NCI-H2081 treated with DMSO at 0.1 percent for 48 hours (cell line): ENCODE measurements at places on chromosomes 7 and 10.

GRCh38 chr7:113247198-113247597, 128.8 kb upstream of the SMIM30 start:
- no peak for DNase-seq

- DNase-seq = no peak
These were observed 204.6 kb downstream of the ARHGAP21 start for GRCh38 chr10:24518981-24519597.

- no peak for DNase-seq
These were observed 23.0 kb upstream of the RHEB start for GRCh38 chr7:151542606-151543130.

DNA sequence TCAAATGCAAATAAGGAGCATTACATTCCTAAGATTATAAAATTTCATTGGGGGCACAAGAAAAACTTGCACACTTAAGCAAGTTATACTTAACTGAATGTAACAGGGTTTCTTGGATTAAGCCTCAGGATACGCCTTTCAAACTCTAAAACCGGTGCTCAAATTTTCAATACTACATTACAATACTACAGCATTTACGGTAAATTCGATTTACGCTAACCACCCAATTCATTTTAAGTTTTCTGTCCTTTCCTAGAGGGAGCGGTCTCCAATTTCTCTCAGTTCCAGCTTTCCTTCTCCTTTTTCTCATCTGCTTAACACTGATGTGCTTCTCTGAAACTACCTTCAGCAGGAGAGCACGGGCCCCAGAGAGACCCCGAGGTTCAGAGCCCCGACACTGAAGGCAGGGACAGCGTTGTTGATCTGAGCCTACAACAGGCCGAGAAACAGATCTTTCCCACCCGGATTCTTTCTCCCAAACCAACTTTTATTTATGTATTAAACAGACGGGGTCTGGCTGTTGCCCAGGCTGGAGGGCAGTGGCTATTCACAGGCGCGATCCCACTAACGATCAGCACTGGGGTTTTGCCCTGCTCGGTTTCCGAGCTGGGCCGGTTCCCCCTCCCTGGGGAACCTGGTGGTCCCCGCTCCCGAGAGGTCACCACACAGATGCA, 798 bp downstream of the ZNF425 start:
- DNase-seq = no peak

- no peak for DNase-seq
These were observed 777.2 kb upstream of the C7orf33 start for GRCh38 chr7:147813316-147813715.

DNA sequence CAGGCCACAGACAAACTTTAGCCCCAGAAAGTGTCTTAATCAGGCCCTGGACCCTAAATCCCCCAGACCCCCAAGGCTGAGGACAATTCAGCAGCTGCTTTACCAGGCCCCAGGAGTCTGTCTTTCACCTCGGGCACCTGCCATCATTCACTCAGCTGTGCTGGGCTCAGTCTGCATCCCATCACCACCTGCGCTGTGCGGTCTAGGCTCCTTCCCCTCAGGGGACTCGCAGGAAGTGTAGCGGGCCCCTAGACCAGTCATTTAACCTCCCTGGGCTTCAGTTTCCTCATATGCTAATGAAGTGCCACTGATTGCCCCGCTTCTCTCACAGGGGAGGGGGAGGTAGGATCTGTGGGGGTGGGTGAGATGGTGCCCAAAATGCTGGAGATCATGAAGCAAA, 76.4 kb upstream of the ZMIZ1 start:
- DNase-seq = no peak

- peak; percentile 61 for DNase-seq
These were observed 262.2 kb upstream of the AOAH start for GRCh38 chr7:36986511-36986933.

GRCh38 chr10:359093-359492, 223.8 kb downstream of the ZMYND11 start:
- DNase-seq = no peak

GRCh38 chr7:66016131-66016461, 34.1 kb upstream of the GUSB start:
- DNase-seq = no peak

DNA sequence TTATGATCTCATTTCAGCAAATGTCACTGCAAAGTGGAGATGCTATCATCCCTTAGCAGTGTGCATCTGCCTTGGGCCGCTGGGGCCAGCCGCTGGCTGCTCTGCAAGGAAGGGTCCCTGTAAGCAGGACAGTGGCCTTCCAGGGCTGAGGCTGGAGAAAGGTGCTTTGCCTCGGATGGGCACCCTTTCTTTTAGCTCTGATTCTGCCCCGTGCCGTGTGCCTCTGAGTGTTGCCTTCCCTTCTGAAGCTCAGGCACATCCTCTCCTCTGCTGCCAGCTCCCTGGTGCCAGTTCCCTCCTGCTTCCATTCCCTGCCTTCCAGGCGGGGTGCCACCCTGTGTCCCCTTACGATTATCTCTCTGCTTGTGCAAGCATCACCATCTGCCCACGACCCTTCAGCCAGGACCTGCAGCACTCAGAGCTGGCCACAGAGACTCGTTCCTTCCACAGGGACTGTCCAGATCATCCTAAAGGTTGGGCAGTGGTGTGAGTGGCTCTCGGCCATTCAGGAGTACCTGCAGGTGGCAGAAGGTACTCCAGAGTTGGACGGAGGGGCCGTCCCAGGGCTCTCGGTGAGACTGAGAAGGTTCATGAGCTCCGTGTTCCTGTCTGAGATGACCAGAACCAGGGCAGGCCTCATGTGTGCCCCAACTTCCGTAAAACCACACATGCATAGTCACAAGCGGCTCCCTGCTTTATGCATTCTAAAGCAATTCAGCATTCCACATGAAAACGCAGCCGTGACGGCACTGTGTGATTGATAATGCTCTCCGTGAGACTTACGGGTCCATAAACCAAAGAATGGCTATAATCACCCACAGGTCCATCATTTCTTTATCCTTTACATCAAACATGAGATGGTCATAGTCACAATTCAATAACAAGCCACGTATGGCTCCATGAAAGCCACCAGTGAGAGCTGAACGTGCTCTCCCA, 371.4 kb downstream of the DNAJB6 start:
- no peak for DNase-seq

- no peak for DNase-seq
These were observed 3.1 kb downstream of the RNF133 start for GRCh38 chr7:122695816-122696215.

DNA sequence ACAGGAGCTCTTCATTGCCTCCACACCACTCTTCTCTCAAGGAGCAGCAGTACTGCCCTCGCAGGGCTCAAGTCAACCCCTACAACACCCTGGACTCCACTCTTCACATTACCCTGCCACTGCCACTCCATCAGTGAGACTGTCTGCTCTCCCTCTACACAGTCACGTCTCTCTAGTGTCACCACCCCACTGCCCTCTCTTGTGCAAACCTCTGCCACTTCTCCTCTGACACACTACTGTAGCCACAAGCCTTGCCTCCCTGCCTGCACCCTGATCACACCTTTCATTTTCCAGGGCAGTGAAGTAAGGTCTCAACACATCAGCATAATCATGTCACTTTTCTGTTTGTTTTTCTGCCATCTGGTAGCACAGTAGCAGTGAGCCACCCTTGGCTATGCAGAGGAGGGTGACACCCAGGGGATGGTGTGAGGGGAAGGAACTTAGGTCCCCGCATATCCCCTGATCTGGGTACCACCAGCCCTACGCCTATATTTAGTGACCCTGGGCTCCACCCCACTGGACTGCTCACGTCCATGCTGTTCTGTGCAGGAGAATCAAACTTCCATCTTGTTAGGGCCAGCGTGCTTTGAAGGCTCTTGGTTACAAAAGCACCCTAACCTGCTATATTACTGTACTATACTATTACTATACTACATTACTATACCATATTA, 1.6 kb downstream of the C10orf143 start:
- DNase-seq = no peak

DNA sequence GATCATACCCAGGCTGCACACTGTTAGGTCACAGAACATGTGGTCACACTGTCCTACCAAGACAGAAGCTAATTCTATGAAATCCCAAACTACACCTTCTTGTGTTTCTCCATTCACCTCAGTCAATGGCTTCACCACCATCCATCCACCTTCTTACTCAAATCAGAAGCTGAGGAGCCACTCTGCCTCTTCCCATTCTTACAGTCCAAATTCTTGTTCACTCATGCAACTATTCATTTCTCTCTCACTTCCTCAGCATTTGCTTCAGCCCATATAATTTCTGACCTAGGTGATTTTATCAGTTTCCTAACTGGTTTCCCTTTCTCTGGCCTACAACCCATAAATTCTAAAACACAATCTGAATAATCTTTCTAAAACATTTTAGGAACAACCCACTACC, 229.2 kb downstream of the LRRN3 start:
- DNase-seq = no peak

DNA sequence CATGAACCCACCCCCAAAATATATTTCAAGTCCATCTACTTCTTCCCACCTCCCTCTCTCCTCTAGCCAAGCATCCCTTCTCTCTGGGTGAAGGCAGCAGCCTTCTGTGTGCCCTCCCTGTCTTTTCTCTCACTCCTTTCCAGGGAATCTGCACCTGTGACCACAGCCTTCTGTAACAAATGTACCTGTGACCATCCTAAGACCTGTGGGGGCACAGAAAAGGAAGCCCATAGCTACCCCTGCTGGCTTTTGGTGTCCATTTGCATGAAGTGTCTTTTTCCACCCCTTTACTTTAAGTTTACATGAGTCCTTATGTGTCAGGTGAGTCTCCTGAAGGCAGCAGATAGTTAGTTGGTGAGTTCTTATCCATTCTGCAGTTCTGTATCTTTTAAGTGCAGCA, 2.0 kb upstream of the TBXAS1 start:
- no peak for DNase-seq

GRCh38 chr10:92074126-92074887, 150.7 kb downstream of the BTAF1 start:
- DNase-seq = no peak

- no peak for DNase-seq
These were observed 278.5 kb downstream of the BICC1 start for GRCh38 chr10:58791137-58791536.

DNA sequence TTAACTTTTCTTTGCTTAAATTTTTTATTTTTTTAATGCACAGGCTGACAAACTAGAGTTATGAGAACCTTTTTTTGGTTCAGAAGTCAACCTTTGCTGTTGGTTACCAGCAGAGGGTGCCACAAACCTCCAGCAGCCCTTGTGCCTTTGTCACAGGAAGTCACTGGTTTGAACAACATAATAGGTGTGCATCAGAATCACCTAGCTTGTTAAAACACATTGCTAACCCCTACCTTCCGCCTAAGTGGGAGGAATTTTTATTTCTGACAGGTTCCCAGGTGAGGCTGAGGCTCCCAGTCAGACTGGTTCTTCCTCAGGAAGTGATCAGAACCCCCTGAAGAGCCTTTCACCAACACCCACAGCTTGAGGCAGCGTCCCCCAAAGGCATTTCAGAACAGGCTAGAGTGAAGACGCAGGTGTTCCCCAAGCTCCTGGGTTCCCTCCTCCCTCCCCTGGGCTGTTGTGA, 22.6 kb upstream of the VDAC2 start:
- no peak for DNase-seq

GRCh38 chr7:23266918-23267317, 20.3 kb downstream of the GPNMB start:
- no peak for DNase-seq

- DNase-seq = no peak
These were observed 89.1 kb upstream of the NANOS1 start for GRCh38 chr10:118940386-118940785.

- no peak for DNase-seq
These were observed 72.9 kb downstream of the ARHGAP21 start for GRCh38 chr10:24650669-24651391.

- no peak for DNase-seq
These were observed 66.6 kb downstream of the VWDE start for GRCh38 chr7:12337095-12337494.

DNA sequence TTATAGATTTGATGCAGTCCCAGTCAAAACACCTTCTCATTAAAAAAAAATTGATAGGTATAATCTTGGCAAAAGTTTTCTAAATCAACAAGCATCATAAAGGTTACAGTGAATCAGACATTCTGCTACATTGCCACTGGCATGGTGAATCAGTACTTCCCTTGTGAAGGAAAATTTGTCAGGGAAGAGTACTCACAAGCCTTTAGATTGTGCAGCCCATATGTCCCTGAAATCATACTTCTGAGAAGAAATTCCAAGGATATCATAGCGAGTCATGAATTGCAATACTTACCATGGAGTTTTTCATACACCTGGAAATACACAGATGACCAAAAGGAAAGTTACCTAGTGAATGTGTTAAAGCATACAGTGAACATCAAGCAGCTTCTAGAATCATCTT, 17.2 kb downstream of the VSTM2A start:
- no peak for DNase-seq

DNA sequence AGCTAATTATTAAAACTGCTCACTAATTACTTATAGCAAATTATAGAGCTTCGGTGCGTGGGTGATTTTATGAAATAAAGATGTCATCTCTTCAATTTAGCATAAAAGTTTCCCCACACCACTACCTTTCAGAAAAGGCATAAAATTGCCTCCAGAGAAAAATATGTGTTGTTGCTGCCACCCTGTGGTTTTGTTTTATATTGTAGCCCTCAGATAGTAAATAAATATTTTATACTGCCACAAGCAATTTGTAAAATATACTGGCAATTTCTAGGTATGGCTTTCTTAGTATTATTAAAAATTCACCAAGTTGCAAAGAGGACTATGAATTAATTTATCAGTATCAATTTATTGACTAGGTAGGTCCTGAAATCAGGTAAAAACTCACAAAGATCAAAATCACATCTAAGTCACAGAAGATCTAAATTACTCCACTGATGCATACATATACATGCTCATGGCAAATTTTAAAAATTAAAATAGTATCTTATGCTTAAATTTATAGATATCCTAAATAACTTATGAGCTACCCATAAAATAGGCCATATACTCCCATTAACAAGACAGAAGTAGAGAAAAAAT, 26.5 kb downstream of the ASNS start:
- DNase-seq = no peak

DNA sequence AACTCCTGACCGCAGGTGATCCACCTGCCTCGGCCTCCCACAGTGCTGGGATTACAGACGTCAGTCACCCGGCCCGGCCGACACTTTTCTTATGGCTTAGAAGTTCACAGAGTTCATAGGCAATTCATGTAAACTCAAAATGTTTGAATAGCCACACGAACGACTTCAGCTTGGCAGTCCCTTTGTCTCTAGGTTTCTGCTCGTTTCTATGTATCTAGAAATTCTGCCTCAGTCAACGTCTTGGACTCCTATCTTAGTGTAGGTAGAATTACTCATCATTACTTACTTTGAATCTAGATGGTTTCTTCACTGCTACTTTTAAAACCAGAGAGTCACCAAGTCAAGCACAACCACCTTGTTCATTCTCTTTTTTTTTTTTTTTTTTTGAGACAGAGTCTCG, 23.7 kb downstream of the ARL4A start:
- no peak for DNase-seq

DNA sequence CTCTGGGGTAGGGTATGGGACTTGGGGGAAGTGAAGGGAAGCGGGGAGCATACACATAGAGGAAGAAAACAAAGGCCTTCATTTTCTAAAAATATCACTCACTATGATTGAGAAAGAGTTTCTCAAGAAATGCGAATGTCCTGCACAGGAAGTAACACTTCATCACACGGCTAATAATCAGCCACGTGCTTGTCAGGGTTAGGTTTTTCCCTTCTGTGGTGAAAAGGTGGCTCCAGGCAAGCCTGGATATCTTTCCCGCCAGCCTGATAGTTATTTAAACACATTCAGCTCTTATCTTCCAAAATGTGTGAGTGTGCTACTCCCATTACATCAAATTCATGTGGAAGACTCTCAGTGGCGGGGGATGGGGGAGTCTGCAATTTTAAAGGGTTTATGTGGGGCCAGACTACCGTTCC, 166.4 kb upstream of the ADO start:
- DNase-seq = no peak
